ENCODE measurements at places on chromosomes 5 and 9. TPM values are rescaled to one million over a fixed set of nuclear protein-coding genes. Genes with fewer than 3 reads are reported as not detected.

SET gene
- total RNA-seq, result 256 TPM

ZFP2 gene
- total RNA-seq, result 0.39 TPM

TAF11L10 gene
- not detected for total RNA-seq

GALNT12 gene
- 3.8 TPM for total RNA-seq

EGR1 gene
- 66.9 TPM for total RNA-seq

PAEP gene
- total RNA-seq, result not detected

KCNV2 gene
- not detected for total RNA-seq

SLC22A4 gene
- 3.4 TPM for total RNA-seq

SV2C gene
- not detected for total RNA-seq

FSTL4 gene
- 0.26 TPM for total RNA-seq

SLC6A19 gene
- not detected for total RNA-seq

CBY3 gene
- not detected for total RNA-seq

FRMPD1 gene
- total RNA-seq, result not detected

IFNK gene
- total RNA-seq, result not detected

SPATA31D4 gene
- total RNA-seq, result not detected
